ENCODE measurements at places on chromosomes 1 and 21. TPM values are rescaled to one million over a fixed set of nuclear protein-coding genes. Genes with fewer than 3 reads are reported as not detected.

Gene OLFML3
- total RNA-seq, result 4.8 TPM

Gene OR2AK2
- not detected for total RNA-seq

Gene CPLANE2
- total RNA-seq, result 4.6 TPM

Gene CD1E
- total RNA-seq, result not detected

Gene GUCA2B
- total RNA-seq, result not detected

Gene ANGPTL7
- total RNA-seq, result 1.2 TPM

Gene PRR9
- total RNA-seq, result not detected

Gene DNALI1
- 32.8 TPM for total RNA-seq

DNA sequence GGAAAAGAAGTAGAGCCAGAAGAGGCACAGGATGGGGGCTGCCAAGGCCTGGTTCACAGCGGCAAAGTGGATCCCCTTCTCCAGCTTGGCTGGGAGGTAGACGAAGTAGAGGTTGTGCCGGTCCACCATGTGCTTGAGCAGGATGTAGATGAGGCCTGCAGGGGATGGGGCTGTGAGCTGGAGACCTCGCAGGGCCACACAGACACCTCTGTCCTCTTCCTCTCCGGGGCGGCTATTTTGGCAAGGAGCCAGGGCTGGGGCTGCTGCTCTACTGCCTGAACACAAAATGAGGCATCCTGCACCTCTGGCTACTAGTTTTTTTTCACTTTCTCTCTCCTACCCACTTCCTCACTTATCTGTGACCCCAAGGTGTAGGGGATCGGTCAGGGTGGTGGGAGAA lies 32.3 kb downstream of the TMEM63A start:
- no peak for ATAC-seq

- no peak for ATAC-seq
Measured at GRCh38 chr1:37438037-37438868, 36.1 kb upstream of the ZC3H12A start.

DNA sequence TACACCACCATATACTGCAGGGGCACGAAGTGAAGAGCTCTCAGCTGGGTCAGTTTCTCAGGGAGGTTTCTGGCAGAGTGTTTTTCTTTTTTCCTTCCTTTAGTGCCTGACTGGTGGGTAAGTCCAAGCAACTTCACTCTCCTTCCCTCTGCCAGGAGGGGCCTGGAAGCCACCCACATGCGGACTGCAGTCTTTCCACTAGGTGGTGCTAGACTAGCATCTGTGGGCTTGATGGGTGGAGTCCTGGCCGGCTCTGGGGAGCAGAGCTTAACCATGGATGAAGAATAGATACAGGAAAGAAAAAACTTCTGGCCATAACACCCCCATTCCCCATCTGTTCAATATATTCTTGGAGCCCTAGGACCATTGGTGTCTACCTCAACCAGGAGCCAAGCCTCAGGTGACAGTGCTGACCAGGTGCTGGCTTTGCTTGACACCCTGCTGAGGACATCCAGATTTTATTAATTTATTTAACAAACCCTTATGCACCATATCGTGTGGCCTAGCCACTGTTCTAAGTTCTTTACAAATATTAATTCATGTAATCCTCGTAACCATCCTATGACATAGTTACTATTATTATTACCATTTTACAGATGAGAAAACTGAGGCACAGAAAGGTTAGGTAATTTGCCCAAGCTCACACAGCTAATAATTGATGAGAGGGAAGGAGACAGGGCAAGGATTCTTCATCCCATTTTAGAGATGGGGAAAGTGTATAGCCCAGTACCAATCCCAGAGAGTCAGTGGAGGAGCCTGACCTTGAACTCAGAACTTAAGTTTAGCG lies 126.7 kb upstream of the CSF3R start:
- peak; percentile 74 for ATAC-seq

GRCh38 chr1:110060034-110060661 lies 10.3 kb downstream of the ALX3 start:
- no peak for ATAC-seq

GRCh38 chr1:89499320-89499719 lies 25.3 kb upstream of the LRRC8B start:
- no peak for ATAC-seq

- ATAC-seq, result no peak
Measured at GRCh38 chr1:24075946-24076345, 36.0 kb downstream of the MYOM3 start.

DNA sequence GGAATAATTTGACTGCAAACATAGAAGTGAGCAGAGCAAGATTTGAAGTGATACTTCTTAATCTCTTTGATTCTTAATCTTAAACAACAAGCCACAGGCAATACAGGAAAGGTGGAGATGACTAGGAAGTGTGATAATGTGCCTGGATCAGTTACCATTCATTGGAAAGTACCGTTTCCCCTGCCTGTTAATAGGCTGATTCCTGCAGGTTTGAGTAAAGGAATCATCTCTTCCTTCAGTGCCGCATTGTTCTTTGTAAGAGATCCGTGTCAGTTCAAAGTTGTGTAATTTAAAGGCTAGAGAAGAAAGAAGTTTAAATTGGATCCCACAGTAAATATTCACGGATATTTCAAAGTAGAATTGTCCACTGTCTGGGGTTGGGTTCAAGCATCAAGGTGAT lies 43.5 kb upstream of the BCL10 start:
- ATAC-seq, result peak; percentile 15

- no peak for ATAC-seq
Measured at GRCh38 chr1:76830373-76830772, 36.9 kb upstream of the ST6GALNAC5 start.

GRCh38 chr1:167528057-167528728 lies 9.9 kb upstream of the CD247 start:
- ATAC-seq, result no peak

GRCh38 chr1:84876353-84876752 lies 16.7 kb downstream of the LPAR3 start:
- no peak for ATAC-seq

GRCh38 chr1:227766015-227766634 lies 30.9 kb downstream of the SNAP47 start:
- no peak for ATAC-seq

GRCh38 chr1:41695118-41695745 lies 210.7 kb upstream of the EDN2 start:
- ATAC-seq, result no peak

- ATAC-seq, result peak; percentile 27
Measured at GRCh38 chr1:225554216-225554812, 98.6 kb downstream of the ENAH start.

GRCh38 chr21:43188592-43189210 lies 19.9 kb downstream of the CRYAA start:
- no peak for ATAC-seq

- no peak for ATAC-seq
Measured at GRCh38 chr1:243216741-243217140, 38.3 kb downstream of the CEP170 start.

- no peak for ATAC-seq
Measured at GRCh38 chr1:58809325-58810010, 25.6 kb upstream of the JUN start.

DNA sequence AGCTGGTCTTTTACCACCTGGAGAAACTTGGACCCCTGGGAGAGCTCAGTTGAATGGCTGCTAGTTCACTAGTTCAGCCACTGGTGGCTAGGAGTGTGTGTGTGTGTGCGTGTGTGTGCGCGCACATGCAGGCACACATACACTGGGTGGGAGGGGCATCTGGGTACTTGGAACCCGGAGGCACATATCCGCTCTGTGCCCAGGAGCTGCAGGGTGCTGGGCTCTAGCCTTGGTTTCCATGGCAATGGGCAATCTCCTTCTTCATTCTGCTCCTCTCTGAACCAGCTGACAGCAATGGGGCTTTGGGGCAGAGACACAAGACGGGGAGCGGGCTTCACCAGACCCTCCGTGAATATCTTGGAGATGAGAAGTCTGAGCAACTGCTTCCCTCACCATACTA lies 87.1 kb upstream of the DISP3 start:
- no peak for ATAC-seq

- no peak for ATAC-seq
Measured at GRCh38 chr1:42211224-42211623, 46.7 kb upstream of the GUCA2A start.

DNA sequence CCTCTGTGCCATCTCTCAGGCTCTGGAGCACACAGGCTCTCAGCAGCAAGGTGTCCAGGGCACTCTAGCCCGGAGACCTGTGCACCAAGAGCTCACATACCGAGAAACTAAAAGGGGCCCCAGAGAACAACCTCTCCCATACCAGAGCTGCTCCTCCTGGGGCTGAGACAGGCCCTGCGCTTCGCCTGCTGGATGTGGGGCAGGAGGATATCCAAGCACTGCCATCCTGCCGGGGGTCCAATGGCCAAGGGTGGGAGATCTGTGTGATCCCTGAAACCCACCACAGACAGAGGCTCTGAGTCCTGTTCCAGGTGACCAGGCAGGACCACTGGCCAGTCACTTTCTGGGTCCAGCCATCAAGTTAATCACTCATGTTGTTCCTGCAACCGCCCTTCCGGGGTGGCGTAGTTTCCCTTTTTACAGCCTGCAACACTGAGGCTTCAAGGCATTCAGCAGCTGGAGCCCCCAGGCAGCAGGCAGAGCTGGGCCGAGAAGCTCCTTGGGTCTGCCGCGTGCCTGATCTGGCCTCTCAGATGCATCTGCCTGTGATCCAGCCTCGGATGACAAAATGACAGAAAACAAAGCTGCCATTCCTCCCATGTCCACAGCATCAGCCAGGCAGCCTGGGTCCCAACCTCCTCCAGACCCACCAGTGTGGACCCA lies 36.7 kb upstream of the ACTRT2 start:
- ATAC-seq, result no peak

DNA sequence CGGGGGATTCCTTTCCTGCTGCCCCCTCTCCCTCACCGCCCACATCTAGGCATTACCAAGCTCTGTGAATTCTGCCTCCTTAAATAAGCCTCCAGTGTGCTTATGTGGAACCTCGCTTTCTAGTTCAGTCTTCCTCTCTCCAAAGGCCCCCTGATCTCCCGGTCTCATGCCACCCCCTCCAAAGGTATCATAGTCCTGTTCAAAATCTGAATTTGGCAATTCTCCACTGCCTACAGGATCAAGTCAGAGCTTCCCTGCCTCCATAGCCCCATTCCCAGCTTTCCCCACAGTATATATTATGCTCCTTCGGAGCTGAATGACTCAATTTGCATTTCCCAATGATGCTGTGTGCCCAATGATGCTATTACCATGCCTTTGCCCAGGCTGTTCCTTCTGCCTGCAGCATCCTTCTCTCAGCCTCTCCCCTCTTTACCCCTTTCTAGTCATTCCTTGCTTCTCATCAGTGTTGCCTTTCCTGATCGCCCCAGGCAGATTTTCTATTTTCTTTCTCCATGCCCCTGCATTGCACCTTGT lies 1.7 kb downstream of the AZIN2 start:
- ATAC-seq, result no peak

DNA sequence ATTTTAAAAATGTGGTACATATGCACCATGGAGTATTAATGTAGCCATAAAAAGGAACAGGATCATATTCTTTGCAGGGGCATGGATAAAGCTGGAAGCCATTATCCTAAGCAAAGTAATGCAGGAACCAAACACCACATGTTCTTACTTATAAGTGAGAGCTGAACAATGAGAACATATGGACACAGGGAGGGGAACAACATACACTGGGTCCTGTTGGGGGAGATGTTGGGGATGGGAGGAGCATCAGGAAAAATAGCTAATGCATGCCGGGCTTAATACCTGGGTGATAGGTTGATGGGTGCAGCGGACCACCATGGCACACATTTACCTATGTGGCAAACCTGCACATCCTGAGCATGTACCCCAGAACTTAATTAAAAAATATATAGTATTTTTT lies 352.5 kb upstream of the KAZN start:
- no peak for ATAC-seq

DNA sequence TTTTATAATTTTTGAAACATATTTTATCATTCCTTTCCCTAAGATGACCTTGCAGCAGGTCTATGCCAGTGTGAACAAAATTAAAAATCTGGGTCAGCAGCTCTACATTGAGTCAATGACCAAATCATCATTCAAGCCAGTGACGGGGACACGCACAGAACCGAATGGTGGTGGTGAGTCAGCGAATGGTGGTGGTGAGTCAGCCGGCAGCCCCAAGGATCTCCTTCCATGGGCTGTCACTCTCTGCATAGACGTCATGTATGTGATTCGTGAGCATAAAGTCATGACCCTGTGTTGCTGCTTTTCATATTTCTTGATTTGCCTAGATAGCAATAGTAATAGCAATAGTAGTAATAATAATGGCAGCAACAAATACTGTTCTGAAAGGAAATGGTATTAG lies 26.3 kb downstream of the PER3 start:
- ATAC-seq, result peak; percentile 100

DNA sequence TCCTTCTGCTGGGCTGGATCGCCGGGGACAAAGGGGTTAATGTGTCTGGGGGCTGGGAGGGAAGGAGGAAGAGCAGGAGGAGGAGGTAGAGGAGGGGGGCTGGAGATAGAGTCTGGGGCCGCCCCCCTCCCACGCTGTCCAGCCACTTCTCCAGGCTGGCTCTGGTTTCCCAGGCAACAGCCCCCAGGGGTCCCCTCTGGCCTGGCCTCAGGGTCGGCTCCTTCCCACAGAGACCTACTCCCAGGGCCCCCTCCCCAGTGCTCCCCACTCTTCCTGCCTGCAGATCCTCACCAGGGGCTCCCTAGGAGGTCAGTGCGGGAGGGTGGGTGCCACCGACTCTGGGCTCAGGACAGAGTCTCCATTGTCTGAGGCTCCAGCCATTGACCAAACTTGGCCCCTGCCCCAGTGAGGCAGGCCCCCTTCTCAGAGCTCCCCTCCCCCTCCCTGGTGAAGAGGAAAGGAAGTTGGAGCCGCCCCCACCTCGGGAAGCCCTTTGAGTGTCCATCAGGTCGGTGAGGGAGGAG lies 34.1 kb downstream of the ARHGEF10L start:
- ATAC-seq, result peak; percentile 59

- no peak for ATAC-seq
Measured at GRCh38 chr21:35469498-35469897, 420.4 kb upstream of the RUNX1 start.

- no peak for ATAC-seq
Measured at GRCh38 chr1:57722285-57722978, 298.6 kb upstream of the DAB1 start.

DNA sequence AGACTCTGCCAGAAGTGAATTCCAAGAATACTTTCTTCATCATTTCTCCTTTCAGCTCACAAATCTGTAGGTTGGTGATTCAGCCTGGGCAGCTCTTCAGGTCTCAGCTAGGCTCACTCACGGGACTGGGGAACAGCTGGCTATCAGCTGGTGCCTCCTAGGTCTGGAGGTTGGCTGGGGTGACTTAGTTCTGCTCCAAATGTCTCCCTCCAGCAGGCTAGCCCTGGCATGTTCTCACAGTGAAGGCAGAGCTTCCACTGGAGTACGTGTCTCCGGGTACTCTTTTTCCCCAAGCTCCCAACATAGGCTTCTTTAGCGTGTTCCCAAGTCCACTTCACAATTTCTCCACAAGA lies 12.5 kb upstream of the VAMP4 start:
- peak; percentile 70 for ATAC-seq

Measured in motor neuron (in vitro differentiated cells).